ENCODE measurements at places on chromosomes 12 and 14.

DNA sequence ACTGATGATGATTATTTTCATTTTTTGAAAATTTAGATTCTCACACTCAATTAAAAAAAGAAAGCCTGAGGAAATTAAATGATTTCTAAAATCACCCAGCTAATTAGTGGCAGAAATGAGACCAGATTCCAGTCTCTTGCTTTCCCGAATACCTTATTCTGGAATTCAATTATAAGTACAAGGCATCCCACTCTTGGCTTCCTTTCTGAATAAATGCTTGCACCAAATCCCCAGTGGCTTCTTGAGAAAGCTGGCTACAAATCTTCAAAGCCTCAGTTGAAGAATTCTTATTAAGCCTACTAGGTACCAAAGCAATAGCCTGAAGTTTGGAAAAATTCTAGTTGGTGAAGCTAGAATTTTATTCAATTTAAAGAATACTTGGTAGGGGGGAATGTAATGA, 476.6 kb downstream of the DIO2 start:
- DNase-seq, result no peak

DNA sequence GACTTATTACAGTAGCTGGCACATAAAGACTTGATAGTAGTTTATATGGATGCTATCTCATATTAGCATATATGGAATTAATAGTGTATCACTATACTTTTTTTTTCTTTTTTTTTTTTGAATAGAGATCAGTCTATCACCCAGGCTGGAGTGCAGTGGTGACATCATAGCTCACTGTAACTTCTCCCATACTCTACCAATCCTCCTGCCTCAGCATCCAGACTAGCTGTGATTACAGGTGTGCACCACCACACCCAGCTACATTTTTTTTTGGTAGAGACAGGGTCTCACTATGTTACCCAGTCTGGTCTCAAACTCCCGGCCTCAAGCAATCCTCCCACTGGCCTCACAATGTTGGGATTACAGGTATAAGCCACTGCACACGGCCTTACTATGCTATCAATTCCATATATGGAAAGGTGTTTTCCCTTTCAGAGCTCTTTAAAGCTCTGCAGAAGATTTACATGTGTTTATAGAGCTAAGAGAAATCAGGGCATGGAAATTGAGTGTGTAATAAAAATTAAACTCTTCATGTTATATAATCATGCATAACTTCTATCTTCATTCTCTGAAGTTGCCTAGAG, 1.8 kb upstream of the TBK1 start:
- no peak for DNase-seq

- no peak for DNase-seq
Observed at GRCh38 chr14:106442857-106443256, 916.5 kb downstream of the TMEM121 start.

GRCh38 chr12:107533218-107533617, 152.4 kb upstream of the PWP1 start:
- no peak for DNase-seq

GRCh38 chr14:79712302-79712950, 498.9 kb downstream of the DIO2 start:
- DNase-seq, result no peak

GRCh38 chr12:41212625-41213024, 24.5 kb downstream of the PDZRN4 start:
- peak; percentile 84 for DNase-seq

DNA sequence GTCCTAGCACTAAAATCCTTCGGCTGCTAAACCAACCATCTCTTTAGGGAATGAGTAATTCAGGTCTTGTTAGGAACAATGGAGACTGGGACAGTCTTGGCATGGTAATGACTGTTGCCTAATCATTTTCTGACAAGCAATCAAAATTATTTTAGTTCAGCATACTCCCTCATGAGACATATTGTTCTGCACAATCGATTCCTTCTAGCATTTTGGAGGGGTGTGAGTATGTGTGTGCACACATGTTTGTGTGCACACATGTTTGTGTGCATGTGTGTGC, 2.1 kb upstream of the KRT1 start:
- no peak for DNase-seq

- no peak for DNase-seq
Observed at GRCh38 chr12:83179999-83180398, 493.3 kb downstream of the TMTC2 start.

- DNase-seq, result no peak
Observed at GRCh38 chr12:9730011-9730410, 2.9 kb downstream of the CLECL1 start.

- no peak for DNase-seq
Observed at GRCh38 chr14:100807496-100807895, 18.4 kb upstream of the MEG3 start.

GRCh38 chr12:91144053-91144452, 32.8 kb upstream of the LUM start:
- DNase-seq, result no peak

DNA sequence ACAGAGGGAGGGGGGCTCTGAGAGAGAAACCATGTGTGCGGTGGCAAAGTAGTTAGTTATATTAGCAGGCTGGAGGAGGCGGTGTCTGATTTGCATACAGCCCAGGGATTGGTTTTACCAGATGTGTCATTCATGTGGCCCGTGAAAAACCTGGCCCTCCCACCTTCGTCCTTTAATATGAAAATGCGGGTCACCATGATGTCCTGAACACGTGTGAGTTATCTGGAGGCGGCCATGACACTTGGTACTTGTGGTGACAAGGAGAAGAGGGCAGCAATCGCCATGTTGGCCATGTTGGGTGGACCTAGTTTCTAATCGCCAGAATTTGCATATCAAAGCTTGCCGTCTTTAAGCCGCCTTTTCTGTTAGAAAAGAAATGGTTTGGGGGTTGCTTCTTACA, 108.8 kb downstream of the RAD51B start:
- no peak for DNase-seq

DNA sequence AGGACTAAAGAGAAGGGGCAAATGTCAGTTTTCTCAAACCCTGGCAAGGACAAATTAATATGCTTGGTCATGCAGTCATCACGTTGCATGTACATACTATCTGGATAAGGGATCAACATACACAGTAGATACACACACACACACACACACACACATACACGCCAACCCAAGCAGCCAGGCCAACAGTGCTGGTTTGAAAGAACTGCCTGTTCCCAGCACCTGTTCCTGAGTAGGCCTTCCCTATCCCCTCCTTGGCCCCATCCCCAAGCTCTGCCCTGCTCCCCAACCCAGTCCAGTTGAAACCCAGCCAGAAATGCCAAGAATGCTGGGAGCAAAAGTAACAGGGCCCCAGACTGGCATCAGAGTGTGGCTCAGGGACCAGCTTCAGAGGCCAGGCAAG, 4.4 kb downstream of the ITGA7 start:
- no peak for DNase-seq

DNA sequence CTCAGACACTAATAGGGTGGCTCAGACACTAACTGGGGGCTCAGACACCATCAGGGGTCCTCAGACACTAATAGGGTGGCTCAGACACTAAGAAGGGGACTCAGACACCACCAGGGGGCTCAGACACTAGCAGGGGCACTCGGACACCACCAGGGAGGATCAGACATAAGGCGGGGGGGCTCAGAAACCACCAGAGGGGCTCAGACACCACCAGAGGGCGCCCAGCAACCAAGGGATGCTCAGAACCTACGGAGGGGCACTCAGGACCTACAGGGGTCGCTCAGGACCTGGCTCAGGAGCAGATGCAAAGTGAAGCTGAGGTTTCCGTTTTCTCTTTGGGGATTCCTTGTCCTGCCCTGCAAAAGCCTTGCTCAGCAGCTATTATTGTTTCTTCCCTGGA, 448.5 kb downstream of the TMEM121 start:
- peak; percentile 12 for DNase-seq

- DNase-seq, result no peak
Observed at GRCh38 chr12:1796515-1797010, 23.8 kb upstream of the LRTM2 start.

DNA sequence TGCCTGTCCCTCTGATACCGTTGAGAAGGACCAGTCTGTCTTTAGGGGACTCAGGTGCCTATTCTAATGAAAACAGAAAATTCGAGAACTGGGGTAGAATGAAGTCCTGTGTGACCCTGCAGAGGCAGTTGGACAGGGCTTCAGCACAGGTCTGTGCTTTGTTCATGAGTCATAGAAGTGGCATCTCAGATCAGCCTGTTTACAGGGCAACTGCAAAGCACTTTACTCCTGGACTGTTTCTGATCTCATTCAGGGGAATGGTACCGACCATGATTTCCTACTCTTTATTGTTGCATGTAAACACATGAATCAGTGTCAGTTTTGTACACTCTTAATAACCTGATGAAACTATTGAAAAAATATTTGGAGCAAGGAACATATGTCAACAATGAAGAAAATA, 1517.0 kb downstream of the AACS start:
- no peak for DNase-seq

- DNase-seq, result no peak
Observed at GRCh38 chr12:56206452-56207166, 15.1 kb downstream of the RNF41 start.

- DNase-seq, result no peak
Observed at GRCh38 chr12:121781998-121782979, 11.2 kb downstream of the RHOF start.

DNA sequence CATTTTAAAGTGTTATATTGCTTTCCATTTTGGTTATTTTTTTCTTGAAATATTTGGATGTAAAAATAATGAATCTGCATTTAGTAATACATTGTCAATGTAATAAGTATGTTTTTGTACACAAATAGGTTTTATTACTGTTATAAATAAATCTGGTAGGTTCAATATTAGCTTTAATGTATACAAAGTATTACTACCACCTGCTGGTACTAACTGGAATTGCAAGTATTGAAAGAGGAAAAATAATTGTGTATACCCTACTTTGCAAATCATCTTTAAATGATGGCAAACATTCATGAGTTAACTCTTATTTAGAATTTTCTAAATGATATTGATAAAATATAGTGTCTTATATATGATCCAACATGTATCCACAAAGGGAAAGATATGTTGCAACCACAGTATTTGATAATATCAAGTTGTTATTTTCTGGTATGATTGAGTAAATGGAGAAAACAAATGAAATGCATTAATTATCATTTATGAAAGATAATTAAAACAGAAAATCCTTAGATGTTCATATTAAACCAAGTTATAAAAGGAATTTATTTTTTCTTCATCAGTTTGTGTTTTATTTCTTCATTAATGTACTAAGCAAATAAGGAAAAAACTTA, 3.2 kb downstream of the OR4K2 start:
- DNase-seq, result no peak

GRCh38 chr14:61584331-61584741, 111.0 kb upstream of the HIF1A start:
- DNase-seq, result no peak

- DNase-seq, result peak; percentile 28
Observed at GRCh38 chr12:53984901-53985691, at the start of gene HOXC10. TSS of gene HOXC10 (plus strand) at chr12:53985146. CDS start at chr12:53985260, 114 bp downstream.

DNA sequence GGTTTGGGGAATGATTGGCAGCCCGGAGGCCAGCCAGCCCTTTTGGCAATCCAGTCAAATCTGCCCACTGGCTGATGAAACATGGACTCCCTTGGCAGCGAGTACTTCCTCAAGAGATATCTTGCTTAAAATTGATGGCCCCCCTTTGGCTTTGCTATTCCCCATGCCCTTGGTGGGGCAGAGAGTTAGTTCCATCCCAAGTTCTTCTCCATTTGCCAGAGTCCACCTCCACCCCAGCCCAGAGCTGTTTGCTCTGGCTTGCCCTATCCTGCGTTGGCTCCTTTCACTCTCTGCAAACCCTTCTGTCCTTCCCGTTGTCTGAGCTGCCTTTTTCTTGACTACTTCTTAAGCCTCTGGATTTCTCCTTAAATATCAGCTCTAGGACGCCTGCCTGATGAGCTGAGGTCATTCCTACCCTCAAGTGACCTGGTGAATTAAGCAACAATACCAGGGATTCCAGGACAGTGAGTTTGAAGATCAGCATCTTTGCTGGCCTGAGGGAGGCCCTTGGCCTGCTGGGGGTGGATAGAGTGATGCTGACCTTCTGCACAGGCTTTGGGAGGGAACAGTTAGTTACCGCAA, 212.0 kb downstream of the CACNA1C start:
- DNase-seq, result no peak

GRCh38 chr12:128455851-128456250, 188.9 kb downstream of the TMEM132C start:
- DNase-seq, result peak; percentile 40

GRCh38 chr14:69994002-69994401, 114.8 kb downstream of the SMOC1 start:
- DNase-seq, result no peak

GRCh38 chr12:92718483-92718990, 15.7 kb downstream of the PLEKHG7 start:
- no peak for DNase-seq

GRCh38 chr12:40065636-40066035, 40.2 kb downstream of the SLC2A13 start:
- DNase-seq, result no peak

DNA sequence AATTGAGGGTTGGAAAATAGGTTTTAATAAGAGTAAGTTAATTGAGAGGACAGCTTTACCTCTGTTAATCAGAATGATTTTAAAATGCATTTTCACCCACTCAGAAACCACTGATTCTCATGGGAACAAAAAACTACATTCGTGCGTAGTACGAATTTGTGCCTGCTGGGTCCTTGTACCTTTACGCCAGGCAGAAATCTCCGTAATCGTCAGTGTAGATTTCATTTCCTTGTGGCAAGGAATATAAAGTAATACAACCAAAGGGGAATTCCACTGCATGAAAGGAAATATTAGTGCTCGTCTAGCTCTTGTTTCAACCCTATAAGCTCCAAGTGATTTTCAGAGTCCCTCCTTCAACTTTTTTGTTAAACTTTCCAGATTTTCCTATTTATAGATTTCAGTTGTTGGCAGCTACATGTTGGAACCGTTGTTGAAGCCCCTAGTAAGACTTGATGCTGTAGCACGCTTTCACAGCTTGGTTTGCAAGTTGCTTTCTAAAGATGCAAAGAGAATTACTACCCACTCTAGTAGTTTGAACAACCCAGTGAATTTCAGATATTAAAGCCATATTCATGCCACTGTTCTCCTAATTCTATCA, 90.6 kb downstream of the ETV6 start:
- no peak for DNase-seq

GRCh38 chr14:89697281-89698060, 257.1 kb downstream of the EFCAB11 start:
- no peak for DNase-seq

GRCh38 chr12:7155471-7156034, 25.4 kb downstream of the CLSTN3 start:
- no peak for DNase-seq

- DNase-seq, result no peak
Observed at GRCh38 chr12:102426599-102427542, 53.5 kb downstream of the IGF1 start.

Measured in NCI-H524 treated with DMSO at 0.1 percent for 48 hours (cell line).